NCI-H82 (cell line): ENCODE measurements at places on chromosomes 2 and 18.
A peak's percentile ranks its signal among the peaks of the same experiment; 100 is the strongest.

DNA sequence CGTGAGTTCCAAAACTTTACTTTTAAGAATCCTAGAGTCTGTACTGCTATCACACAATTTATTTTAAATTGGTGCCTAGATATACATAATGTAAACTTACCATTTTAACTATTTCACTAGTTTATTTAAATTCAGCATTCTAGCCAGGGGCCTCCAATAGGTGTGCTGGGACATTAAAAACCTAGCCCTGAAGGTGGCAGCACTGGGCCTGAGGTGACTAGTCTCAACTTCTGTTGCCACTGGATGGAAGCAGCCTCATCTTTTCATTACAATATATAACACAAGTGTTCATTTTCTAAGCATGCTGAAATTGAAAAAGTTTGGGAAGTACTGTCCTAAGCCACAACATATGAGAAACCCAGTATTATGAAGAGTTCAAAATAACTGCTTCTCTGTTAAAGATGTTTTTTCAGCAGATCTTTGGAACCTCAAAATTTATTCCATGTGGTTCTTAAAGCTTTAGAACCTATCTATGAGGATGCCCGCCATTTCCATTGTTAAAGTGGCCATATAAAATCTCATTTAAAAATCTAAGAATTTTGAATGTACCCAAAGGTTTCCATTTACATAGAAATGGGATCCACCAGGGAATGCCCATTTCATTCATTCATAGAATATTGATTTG is 2.9 kb upstream of the RBBP8 start:
- DNase-seq = peak; percentile 80

- no peak for DNase-seq
Measured at GRCh38 chr2:236529606-236530005, 40.0 kb upstream of the ACKR3 start.

DNA sequence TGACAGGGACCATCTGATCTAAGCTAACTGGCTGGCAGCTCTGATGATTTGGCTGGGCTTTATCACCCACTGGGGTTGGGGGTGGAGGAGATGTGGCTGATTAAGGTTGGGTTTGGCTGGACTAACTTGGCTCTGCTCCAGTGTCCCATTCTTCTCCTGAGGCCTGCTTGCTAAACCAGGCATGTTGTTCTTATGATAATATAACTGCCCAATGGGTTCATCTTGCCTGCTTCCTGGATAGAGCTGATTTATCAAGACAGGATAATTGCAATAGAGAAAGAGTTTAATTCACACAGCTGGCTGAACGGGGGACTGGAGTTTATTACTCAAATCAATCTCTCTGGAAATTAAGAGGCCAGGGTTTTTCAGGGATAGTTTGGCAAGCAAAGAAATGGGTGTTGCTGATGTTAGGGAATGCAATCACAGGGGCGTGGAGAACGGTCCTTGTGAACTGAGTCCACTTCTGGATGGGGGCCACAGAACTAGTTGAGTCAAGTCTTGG is 150.4 kb downstream of the PTH2R start:
- no peak for DNase-seq

DNA sequence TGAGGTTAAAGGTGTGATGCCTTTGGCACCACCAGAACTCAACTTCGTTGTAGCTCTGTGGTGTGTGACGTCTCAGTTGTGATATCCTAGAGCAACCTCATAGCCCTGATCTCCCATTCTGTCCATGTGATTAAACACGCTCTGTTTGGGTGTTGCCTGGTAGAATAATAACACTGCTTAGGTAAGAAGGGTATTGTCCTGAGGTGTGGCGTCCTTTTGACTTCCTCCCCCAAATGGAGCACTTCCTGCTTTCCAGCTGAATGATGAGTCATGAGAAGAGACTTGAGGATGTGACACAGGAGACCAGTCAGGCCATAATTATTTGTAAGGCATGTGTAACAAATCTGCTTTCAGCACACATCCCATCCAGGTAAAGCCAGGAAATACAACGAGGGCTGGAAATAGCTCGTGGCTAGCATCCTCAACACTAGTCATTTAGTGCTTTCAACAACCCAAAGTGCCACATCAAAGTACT is 100.7 kb downstream of the RAPGEF4 start:
- DNase-seq = peak; percentile 27

- DNase-seq = no peak
Measured at GRCh38 chr18:49967171-49967570, 153.8 kb upstream of the ACAA2 start.

GRCh38 chr2:853203-853870 is 97.3 kb upstream of the SNTG2 start:
- DNase-seq = no peak

GRCh38 chr2:238498691-238499295 is 72.1 kb downstream of the ASB1 start:
- DNase-seq = no peak

DNA sequence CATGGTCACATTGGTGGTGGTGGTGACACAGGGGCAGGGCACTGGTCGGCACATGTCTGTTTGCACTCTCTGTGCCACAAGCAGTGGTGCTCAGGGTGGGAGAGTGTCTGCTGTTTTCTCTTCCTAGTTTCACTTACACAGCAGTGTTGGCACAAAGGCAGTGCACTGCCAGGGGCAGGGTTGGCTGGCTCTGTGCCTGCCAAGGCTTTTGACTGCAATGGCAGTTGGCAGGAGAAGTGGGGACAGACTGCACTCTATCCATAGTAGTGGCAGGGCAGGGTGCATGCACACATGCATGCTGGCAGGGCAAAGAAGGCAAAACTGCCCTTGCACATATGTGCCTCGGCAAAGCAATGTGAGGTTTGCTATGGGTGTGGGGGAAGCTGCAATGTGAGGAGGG is 635.9 kb downstream of the SUCLG1 start:
- DNase-seq = no peak

DNA sequence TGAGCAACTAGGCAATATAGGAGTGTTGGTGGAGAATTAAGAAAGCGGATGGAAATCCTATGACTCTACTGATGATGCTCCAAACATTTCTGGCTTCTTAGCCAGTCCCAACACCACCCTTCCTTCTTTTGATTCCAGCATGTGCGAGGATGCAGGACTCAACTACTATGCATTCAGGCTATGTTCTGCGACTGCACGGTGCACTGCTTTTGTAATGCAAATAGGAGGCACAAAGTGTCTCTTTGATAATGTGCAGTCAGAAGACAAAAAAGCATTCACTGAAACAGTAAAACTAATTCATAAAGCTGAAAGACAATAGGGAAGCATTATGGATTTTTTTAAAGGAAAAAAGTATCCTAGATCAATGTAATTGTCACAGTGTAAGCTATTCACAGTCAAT is 106.7 kb downstream of the MEIS1 start:
- DNase-seq = no peak

- peak; percentile 14 for DNase-seq
Measured at GRCh38 chr2:121969766-121970639, 214.6 kb downstream of the TSN start.

- no peak for DNase-seq
Measured at GRCh38 chr2:37612382-37612781, 59.1 kb downstream of the CDC42EP3 start.
